H1 (cell line): ENCODE measurements at places on chromosomes 3 and 15.

- H3K4me3 ChIP-seq, result no peak overlapping the region
- H3K27ac ChIP-seq, result no peak overlapping the region
- H3K27me3 ChIP-seq, result no peaks in the 10 kb centered on the region
- no peak for DNase-seq
- no peaks in the 10 kb centered on the region for H3K4me1 ChIP-seq
These were observed 16.3 kb upstream of the ATP10A start for GRCh38 chr15:25879438-25879837.

DNA sequence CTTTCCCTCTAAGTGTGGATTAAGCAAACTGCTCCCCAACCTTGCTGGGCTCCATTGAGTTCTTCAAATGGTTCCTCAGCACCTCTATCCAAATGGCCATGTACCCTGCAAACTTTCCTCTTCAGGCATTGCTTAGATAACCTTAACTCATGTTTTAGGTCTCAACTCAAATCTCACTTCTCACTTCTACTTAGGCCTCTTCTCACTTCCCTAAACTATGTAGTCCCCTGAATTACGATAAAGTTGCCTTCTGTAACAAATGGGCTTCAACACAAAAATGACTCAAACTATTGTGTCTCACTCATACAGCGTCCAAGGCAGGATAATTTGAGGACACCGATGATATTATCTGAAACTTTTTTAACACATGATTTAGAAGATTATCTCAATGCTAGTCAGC is 62.4 kb upstream of the STAC start:
- no peaks in the 10 kb centered on the region for H3K36me3 ChIP-seq
- peaks cover 16% of the 10 kb centered on the region for H3K4me1 ChIP-seq
- H3K27me3 ChIP-seq, result no peaks in the 10 kb centered on the region
- no peak overlapping the region for H3K4me3 ChIP-seq
- DNase-seq, result no peak

DNA sequence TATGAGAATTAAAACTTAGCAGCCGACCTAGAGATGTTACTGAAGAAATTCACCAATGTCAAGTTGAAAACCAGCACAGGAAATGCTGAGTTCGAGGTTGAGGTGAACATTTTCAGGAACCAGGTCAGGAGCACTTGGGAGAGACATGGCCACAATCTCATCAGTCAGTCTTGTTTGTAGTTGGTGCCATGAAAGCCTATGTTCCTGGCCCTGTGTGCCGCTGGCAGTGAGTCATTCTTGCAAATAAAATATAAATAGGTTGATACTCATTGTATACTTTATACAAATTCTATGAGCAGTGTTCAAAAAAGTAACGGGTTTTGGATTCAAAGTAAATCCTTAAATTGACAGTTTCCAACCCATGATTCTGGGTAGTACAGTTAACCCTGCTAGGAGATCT is 1.5 kb upstream of the FSIP1 start:
- H3K27ac ChIP-seq, result no peak overlapping the region
- no peak for DNase-seq
- H3K36me3 ChIP-seq, result no peaks in the 10 kb centered on the region
- H3K27me3 ChIP-seq, result no peaks in the 10 kb centered on the region
- peak overlapping the region; percentile 9; the same call in 1 of the 2 replicates for H3K4me3 ChIP-seq

GRCh38 chr15:45287390-45287956 is 35.4 kb downstream of the SLC28A2 start:
- H3K36me3 ChIP-seq, result no peaks in the 10 kb centered on the region
- DNase-seq, result no peak
- no peak overlapping the region for H3K4me3 ChIP-seq

- no peaks in the 10 kb centered on the region for H3K36me3 ChIP-seq
- H3K4me1 ChIP-seq, result peaks cover 3% of the 10 kb centered on the region
- H3K4me3 ChIP-seq, result no peak within 1 kb of the TSS
- DNase-seq, result no peak
- no peaks in the 10 kb centered on the region for H3K27me3 ChIP-seq
- H3K27ac ChIP-seq, result no peak within 1 kb of the TSS
These were observed at the start of gene ACOX2 for GRCh38 chr3:58536501-58537411. TSS of gene ACOX2 (minus strand) at chr3:58537190. CDS start at chr3:58535106, 2,084 bp downstream.

GRCh38 chr3:127518456-127519081 is 72.0 kb downstream of the TPRA1 start:
- H3K27ac ChIP-seq, result no peak overlapping the region
- no peaks in the 10 kb centered on the region for H3K4me1 ChIP-seq
- no peaks in the 10 kb centered on the region for H3K36me3 ChIP-seq
- DNase-seq, result no peak
- H3K4me3 ChIP-seq, result no peak overlapping the region

- H3K4me1 ChIP-seq, result no peaks in the 10 kb centered on the region
- H3K27me3 ChIP-seq, result no peaks in the 10 kb centered on the region; the same call in 1 of the 2 replicates
- no peak for DNase-seq
- no peak overlapping the region for H3K4me3 ChIP-seq
These were observed 44.9 kb upstream of the LRRFIP2 start for GRCh38 chr3:37219266-37219665.

- no peak overlapping the region for H3K27ac ChIP-seq
- no peaks in the 10 kb centered on the region for H3K27me3 ChIP-seq
- H3K36me3 ChIP-seq, result no peaks in the 10 kb centered on the region
- H3K4me3 ChIP-seq, result no peak overlapping the region
These were observed 10.1 kb downstream of the LCTL start for GRCh38 chr15:66555685-66556084.

DNA sequence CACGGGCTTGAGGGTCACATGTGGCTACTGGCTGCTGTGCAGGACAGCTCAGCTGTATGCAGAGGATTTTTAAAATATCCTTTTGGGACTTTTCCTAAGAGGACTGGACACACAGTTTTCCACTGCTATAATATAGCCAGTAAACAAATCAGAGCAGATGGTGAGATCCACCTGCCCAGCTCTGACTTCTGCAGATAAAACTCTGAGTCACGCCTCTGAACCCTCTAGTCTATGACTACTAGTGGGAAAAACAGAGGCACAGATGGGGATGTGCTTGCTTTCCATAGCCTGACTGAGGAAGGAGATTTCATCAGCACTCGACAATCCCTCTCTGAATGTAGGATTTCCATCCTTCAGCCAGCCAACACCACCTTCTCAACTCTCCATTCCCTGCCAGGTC is 45.1 kb downstream of the COLQ start:
- H3K4me1 ChIP-seq, result no peaks in the 10 kb centered on the region
- no peaks in the 10 kb centered on the region for H3K27me3 ChIP-seq
- H3K27ac ChIP-seq, result no peak overlapping the region
- no peak overlapping the region for H3K4me3 ChIP-seq
- no peaks in the 10 kb centered on the region for H3K36me3 ChIP-seq

DNA sequence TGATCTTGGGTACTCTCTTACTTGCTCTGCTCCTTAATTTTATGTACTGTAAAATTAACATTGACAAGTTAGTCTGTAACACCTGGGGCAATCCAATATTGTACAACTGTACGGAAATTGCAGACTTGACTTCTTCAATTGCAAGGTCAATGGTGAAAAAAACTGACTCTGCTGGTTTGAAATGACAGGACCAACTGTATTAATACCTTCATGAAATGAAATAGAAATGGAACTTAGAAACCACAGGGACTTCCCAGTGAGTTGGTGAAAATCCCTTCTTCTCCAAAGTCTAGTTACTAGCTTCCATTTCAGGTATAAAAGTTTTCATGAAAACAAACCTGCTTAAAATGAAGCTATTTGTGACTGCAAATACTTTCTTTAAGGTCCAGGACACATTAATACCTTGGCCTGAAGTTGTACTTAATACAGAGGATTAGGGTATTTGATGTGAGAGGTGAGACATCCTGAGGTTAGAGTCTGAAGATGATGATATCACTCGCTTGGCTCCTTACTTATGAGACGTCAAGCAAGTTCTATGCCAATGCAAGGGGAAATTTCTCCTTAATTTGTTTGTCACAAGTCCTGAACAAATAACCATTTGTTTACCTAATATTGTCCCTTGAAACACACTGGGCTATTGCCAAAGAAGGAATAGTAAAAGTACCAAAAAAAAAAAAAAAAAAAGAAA is 226.2 kb upstream of the TP63 start:
- H3K27me3 ChIP-seq, result no peaks in the 10 kb centered on the region
- no peak for DNase-seq
- no peaks in the 10 kb centered on the region for H3K36me3 ChIP-seq
- H3K4me1 ChIP-seq, result no peaks in the 10 kb centered on the region

DNA sequence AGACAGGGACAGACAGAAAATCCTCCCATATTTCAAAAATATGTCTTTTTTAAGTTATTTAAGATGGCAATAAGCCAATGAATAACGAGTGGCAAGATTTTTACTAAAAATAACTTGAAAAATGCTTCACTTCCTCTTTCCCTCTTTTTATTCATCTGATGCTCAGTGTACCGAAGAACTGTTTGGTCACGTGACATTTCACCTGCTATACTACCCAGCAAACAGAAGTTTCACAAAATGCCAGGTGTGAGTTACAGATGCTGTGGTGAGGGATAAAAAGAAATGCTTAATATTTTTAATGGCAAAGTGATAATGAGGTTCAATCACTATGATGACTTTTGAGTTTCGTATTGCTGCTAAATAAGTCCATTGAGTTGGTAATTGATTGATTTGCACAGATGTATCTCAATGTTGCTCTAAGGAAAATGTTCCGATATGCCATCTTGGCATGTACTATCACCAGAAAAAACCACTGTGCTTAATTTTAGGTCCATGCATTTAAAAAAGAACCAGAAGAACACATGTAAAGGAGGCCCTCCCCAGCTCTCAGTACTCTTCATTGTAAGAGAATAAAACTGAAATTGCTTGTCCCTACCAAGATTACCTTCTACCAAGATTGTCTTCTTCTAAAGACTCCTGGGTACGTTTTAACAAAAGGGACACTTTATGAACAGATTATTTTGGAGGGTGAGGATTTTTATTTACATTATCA is 26.0 kb upstream of the SEC62 start:
- no peak overlapping the region for H3K27ac ChIP-seq
- H3K4me3 ChIP-seq, result no peak overlapping the region
- H3K36me3 ChIP-seq, result no peaks in the 10 kb centered on the region
- no peak for DNase-seq

DNA sequence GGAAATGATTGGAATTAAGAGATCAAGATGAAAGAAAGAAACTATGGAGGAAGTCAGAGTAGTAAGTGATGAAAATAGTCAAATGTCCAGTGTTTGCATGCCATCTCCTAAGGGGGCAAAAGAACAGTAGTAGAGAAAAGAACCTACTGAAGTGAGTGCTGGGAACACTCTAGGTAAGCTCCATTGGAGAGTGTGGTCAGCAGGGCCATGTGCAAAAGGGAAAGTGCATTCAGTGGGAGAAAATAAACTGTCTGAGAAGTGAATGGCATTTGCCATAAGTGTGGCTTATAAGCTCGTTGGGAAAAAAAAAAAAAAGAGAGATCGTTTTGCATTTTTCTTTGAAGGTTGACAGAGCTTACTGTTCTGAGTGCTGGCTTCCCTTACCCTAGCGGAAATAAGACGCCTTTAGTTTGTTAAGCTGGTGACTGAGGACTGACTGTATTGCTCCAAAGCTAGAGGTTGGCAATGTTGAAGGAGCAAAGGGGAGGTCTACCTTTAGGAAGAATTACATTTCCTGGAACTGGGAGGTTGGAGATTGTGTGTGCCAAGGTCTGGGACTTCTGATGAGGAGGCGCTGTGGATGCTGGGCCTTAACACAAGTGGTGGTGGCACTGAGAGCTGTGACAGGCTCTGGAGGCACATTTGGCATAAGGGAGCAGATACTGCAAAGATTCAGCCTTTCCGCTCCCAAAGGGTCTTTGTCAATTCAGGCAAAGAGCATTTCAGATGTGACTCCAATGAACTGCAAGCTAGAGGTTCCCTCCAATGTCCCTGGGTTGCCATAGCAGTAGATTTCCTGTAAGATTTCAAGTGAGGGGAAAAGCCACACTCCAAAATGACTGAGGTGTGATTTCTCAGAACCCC is 287.8 kb upstream of the SATB1 start:
- H3K27me3 ChIP-seq, result peaks cover 1% of the 10 kb centered on the region
- no peak overlapping the region for H3K4me3 ChIP-seq

GRCh38 chr15:56886932-56887781 is 31.3 kb upstream of the TCF12 start:
- H3K27me3 ChIP-seq, result peaks cover under 1% of the 10 kb centered on the region; the same call in 1 of the 2 replicates
- peak overlapping the region; percentile 61 for H3K4me3 ChIP-seq
- H3K4me1 ChIP-seq, result peaks cover 7% of the 10 kb centered on the region; the same call in 1 of the 2 replicates
